ENCODE measurements at places on chromosomes 2 and 18.

- DNase-seq, result no peak
These were observed 479.9 kb upstream of the TNP1 start for GRCh38 chr2:217339753-217340152.

DNA sequence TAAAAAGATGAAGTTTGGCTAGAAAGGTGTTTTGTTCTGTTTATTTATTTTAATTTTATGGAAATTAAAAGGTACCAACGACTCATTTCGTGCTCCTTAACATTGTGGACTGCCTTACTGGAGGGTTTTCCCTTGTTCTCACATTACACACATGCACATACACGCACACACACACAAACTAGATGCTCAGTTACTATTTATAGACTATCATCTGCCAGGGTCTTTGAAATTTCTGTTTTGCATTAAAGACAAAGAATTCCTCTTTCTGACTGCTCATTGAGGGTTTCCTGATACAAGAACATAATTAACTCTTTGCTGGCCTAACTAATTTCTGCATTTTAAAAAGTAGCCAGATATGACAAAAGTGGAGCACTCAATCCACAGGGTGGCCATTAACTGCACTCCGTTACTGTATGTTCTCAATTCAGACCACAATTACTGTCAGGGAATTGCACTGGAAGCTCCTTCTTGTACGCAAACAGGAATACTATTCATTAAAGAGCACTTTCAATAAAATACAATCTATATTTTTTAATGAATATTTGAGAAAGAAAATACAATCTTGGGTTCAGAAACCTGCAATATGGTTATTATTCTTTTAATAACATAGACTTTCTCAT lies 366.9 kb upstream of the GALNT5 start:
- no peak for DNase-seq

DNA sequence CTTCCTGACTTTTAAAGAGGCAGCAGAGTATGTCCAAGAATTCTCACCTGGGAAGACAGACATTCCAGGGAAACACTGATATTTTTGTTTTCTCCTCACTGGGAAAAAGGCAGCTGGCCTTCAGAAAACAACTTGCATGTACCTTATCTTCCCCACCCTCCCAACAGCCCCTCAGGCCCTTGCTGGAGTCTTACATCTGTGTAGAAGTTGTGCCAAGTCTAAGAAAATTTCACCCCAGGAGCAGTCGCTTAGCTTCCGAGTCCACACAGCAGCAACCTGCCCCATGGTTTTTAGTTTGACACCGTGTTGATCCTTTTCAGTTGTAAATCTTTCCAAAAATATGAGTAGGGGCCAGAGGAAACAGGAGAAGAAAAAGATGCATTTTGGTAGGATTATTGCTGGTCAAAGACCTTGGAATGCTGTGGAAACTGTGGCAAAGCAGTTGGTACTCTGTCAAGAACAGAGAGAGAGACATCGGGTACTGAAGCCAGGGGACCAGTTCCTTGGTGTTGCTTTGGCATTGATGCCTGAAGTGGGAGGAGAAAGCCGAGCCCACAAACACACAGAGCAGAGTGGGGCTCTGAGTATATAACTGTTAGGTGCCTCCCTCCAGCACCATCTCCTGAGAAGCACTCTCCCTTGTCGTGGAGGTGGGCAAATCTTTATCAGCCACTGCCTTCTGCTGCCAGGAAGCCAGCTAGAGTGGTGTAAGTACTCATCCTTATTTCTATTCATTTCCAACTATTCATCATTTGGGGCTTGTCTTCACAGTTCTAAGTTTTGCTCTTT lies at the start of gene SLC14A1:
TSS of gene SLC14A1 (plus strand) at position 615 of the 789 bp plus-strand sequence. CDS start 6,140 bp downstream, outside the sequence.
- DNase-seq, result no peak

DNA sequence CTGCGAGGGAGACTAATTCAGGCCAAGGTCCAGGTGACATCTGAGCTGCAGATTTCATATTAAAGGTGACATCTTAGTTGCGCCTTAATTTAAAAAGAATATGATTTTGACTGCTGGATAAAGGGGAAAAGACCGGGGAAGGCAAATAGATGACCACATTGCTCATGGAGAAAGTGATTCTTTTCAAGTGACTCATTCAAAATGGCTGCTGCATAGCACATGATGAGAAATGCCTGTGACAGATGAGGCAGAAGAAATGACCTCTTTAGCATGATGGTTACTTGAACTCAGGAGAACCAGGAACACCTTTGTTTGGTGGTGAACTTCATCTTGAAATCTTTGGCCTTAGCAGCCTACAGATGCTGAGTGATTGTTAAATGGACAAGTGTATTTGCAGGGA lies 385.8 kb upstream of the TRIB2 start:
- DNase-seq, result no peak

DNA sequence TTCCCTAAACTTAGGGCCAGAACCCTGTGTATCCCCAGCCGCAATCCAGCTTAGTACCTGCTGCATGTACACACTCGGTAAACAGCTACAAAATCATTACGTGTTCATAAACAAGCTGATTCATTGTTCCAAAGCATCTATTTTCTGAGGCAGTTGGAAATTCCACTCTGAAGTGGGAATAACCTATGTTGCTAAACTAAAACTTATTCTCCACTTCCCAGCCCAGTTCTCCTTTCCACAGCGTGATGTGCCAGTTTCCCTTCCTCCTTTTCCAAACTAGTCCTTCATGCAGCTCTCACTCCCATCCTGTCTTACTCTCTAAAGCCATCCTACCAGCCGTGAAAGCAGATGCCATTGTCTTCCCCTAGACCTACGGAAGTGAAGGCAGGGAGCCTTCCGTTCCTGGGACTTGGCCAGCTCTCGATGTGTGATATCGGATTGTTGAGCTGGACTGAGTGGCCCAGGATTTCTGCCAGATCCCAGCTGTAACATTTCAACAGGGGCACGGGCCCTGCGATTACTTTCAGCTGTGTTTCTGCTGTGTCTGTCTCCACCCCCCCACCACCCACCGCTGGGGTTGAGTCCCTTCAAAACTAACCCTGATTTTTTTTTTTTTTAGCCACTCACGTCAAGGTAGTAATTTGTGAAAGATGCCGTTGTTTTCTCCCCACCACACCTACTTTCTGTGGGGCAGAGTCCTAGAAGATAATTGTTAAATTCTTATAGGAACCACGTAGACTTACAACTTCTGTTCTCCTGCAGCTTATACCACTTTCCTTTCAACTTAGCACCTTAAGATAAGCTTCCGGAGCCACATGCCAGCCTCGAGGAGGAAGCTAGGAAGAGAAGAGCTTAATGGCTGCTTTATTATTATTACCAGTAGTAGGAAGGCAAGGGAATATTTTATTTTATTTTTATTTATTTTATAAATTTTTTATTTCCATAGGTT lies 100.9 kb downstream of the CRIM1 start:
- DNase-seq, result no peak

DNA sequence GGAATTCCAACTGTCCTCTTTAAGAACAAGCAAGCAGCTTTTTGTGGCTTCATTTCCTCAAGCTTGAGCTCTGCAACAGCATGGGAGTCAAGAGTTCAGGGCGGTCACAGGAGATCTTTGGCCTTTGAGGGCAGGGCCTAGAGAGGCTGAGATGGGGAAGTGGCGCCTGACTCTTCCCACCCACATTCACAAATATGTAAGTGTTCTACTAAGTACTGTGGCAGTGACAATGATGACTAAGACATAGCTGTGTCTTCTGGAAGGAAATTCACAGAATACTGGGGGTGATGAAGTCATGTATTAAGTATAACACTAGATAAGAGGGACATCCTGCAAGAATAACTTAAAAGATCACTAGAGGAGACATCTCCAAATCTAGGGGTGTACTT lies 15.0 kb downstream of the RND3 start:
- DNase-seq, result no peak

GRCh38 chr18:63346480-63347183 lies 20.4 kb downstream of the KDSR start:
- no peak for DNase-seq

DNA sequence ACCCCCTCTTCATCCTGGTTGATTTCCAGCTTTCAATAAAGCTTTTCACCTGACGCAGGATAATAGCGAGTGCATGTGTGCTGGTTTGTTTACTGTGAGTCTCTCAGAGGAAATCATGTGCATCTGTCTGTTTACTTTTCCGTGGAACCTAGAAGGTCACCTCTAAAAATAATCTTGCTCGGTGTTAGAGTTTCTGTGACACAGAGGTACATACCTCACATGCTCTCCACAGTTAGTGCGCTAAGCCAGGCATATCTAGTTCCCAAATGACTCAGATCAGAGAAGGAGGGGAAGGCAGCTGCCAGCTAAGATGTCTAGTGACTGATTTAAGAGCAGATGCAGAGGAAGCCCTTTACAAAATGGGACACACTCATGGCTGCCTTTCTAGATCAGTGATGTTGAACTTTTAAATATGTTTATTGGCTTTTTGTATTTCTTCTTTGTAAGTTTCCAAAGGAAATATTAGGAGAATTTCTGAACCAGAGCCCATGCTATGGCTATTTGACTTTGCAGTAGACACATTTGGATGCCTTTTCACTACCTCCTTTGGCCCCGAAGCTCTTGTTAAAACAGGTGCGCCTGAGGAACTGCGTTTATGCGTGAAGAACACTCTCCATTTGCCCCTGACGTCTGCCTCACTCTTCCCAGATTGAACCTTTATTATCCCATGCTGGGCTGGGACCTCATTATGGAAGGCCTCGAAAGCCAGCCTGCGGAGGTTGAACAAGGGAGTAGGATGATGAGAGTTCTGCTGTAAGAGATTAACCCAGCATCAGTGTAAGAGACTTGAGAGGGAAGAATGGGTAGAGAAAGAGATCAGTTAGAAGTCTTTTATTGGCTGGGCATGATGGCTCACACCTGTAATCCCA lies 145.6 kb downstream of the FAM161A start:
- peak; percentile 52 for DNase-seq

DNA sequence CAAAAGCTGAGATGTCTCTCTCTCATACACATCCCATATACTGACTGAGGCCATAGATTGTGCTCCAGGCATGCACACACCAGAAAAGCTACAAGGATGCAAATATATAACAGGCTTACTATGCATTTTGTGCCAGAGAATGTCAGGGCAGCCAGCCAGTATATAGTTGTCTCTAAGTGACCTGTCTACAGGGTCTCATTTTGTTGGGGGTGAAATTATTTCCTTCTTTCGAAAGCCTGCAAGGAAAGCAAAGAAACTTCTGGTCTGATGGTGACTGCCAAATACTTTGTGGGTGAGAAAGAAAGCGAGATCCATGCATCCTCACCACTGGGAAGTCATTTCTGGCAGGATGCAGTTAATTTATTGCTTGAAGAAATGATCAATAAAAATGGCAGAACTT lies 70.2 kb downstream of the CDCA7 start:
- no peak for DNase-seq

- DNase-seq, result no peak
These were observed 39.3 kb downstream of the PELI1 start for GRCh38 chr2:64104933-64105332.

DNA sequence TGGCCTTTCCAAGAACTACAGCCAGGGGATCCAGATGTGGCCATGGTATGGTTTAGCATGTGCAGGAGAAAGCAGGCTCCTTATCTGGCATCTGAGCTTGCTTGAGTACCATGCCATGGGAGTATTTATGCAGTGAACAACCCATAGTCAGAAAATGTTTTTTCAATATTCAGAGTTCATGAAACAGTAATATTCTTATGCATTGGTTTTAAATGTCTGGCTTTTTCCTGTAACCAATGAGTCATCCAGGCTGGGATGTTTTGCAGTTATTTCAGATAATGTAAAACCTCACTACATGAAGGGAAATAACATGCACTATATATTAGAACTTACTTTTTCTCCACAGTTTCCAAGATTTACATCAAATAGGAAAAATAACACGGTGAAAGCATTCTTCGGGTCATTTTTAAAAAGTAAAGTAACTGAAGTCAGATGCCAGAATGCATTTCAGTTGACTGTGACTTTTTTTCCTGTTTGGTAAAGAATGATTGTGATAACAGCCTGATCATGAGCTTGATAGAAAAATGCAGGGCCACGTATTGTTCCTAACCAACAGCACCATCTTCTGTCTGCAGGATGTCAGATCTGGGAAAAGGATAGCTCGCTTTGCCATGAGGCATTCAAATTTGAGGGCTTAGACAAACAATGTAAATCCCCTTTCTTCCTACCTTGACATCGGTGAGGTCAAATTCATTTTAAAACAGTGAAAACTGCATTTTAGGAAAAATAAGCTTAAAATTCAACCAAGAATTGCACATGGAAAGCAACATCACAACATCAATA lies 152.8 kb downstream of the DSC3 start:
- no peak for DNase-seq

DNA sequence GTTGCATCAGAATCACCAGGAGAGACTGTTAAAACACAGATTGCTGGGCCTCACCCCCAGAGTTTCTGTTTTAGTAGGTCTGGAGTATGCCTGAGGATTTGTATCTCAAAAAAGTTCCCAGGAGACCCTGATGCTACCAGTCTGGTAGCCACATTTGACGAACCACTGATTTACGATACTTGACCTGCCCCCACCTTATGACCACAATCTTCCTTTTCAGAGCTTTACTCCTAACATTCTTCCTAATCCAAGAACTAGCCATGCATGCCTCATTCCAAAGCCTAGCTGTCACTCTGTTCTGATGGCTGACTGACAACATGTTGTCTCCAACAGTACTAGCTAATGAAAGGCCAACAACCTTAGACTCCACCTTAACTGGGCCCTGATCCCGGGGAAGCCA lies 191.4 kb downstream of the MBD2 start:
- no peak for DNase-seq

DNA sequence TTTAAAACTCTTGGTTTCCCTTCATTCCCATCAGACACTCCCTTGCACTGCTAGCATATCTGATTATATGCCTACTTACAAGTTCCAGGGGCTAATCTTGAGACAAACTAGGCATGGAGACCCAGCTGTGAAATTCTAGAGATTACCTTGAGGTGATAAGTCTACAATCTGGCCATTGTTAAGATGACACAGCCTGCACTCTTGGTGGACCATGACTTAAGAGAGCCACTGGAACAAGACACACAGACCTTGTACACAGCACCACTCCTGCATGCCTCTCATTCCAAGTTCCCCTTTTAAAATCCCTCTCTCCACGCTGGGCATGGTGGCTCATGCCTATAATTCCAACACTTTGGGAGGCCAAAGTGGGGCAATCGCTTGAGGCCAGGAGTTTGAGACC lies 387.2 kb upstream of the DCC start:
- no peak for DNase-seq

- no peak for DNase-seq
These were observed 453.4 kb downstream of the TGIF1 start for GRCh38 chr18:3903337-3903736.

DNA sequence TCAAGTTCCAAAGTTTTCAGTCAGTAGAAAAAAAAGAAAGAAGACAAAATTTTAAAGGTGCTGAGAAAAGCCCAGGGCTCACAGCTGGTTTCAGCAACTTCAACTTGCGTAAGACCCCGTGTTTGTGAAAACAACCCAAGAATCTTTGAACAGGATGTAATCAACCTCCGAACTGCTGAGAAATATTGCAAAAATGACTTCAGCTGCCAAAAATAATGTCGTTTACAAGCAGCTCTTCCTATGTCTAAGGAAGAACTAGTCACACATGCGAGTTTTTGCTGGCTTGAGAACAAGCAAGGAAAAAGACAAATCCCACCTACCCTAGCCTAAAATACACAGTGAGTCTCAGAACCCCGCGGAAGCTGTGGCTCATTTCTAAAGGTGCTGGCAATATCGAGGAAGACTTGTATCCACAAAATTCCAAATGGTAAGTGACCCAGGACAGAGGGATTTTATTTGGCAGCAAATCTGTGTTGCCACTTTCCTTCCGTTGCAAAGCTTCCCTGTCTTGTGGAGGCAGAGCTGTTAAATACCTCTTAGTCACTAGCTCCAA lies 59.8 kb upstream of the SLC8A1 start:
- DNase-seq, result no peak

- no peak for DNase-seq
These were observed 43.1 kb upstream of the SLC39A10 start for GRCh38 chr2:195613922-195614321.
